CD4-positive, alpha-beta T cell (primary cell): ENCODE measurements at places on chromosomes 4 and X. TPM values are rescaled to one million over a fixed set of nuclear protein-coding genes. Genes with fewer than 3 reads are reported as not detected.

CDX4 gene
- not detected for total RNA-seq

- no peaks in the 10 kb centered on the region for H3K36me3 ChIP-seq
- H3K4me1 ChIP-seq = no peaks in the 10 kb centered on the region
- H3K4me3 ChIP-seq = no peak overlapping the region
- no peak for DNase-seq
- no peak overlapping the region for H3K27ac ChIP-seq
These were observed 115.8 kb upstream of the INPP4B start for GRCh38 chr4:142961866-142962265.

GRCh38 chrX:102652031-102652688 is 877 bp downstream of the GPRASP1 start:
- DNase-seq = peak; percentile 70
- peaks cover 18% of the 10 kb centered on the region for H3K4me1 ChIP-seq
- H3K36me3 ChIP-seq = peaks cover 2% of the 10 kb centered on the region

- H3K36me3 ChIP-seq = no peaks in the 10 kb centered on the region
- peak overlapping the region; percentile 21 for H3K27ac ChIP-seq
- no peak for DNase-seq
- peaks cover 6% of the 10 kb centered on the region for H3K4me1 ChIP-seq
These were observed 96.1 kb downstream of the MAMLD1 start for GRCh38 chrX:150459196-150459595.

DNA sequence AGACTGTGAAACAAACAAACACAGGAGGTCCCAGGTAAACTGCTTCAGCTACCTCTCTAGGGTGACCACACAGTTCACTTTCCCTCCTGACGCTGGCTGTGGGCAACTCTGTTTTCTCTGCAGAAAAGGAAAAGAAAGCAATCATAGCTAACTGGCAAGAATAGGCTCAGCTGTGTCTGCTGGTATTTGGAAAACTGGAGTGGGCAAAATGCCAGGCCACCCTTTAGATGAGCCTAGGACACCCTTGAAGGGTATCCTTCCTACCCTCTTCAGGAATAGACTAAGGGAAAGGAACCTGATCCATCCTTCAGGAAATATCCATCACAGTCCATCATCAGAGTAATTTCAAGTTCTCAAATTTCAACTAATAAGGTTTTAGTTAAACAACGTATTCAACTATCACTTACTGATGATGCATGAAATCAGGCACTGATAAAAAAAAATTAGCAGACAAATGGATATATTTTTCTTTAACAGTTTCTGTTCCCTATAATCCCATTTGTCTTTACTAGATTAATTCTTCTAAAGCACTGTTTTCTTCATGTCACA is 60.9 kb downstream of the CAMK2D start:
- H3K27ac ChIP-seq = no peak overlapping the region
- H3K4me1 ChIP-seq = no peaks in the 10 kb centered on the region
- no peak overlapping the region for H3K4me3 ChIP-seq
- no peaks in the 10 kb centered on the region for H3K27me3 ChIP-seq

- peak; percentile 39 for DNase-seq
- H3K27ac ChIP-seq = no peak overlapping the region
- no peaks in the 10 kb centered on the region for H3K27me3 ChIP-seq
- no peaks in the 10 kb centered on the region for H3K36me3 ChIP-seq
These were observed 14.0 kb upstream of the CDKN2AIP start for GRCh38 chr4:183430317-183430993.

- no peak overlapping the region for H3K27ac ChIP-seq
- H3K27me3 ChIP-seq = no peaks in the 10 kb centered on the region
- no peak for DNase-seq
These were observed 131.1 kb downstream of the HS3ST1 start for GRCh38 chr4:11297627-11298026.
